ENCODE measurements at places on chromosomes 2 and 18.

DNA sequence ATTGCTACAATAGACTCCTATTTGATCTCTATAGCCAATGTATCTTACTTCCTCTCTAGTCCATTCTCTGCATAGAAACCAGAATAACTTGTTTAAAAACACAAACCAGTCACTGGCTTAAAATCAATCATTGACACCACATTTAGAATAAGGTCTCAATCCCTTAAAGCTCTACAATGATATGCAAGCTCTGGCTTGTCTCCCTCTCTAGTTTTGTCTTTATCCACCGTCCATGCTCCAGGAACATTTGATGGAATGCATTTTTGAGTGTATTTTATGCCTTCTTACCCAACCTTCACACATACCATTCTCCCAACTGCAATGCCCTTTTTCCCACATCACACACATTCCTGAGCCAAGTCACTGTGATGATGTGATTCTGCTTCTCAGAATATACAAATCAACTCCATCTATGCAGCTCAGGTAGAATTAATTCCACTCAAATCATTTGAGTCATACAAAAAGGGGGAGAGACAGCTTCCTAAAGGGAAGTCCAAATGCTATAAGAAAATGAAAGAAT, 1107.2 kb downstream of the DPP10 start:
- DNase-seq: no peak

DNA sequence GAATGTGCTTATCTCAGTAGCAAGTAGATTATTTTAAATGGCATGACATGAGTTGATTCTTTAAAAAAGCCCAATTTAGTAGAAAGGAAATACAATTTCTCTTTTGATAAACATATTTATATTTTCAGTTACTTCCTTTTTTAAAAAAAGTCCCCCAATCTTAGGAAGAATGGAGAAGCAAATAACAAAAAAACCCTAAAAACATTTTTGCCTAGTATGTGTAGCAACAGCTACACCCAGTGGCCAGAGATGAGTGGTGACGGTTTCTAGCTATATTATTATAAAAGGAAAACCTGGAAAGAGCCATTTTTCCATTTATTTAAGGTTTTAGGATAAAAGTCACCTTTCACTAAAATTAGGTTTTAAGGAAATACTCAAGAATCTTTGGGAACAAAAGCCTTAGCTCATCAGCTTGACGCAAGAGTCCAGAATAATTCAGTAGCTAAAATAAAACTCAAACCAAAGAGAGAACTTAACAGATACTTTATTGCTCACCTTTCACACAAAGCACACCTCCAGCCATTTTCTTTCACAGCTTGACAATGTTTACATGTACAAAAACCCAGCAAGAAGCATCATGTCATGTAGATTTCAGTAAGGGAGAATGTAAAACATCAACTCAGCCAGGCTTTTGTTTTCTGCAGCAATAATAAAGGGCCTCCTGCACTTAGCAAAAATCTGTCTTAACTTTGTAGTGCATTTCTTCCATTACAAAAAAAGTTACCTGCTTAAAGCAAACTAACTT, 15.7 kb downstream of the FAM98A start:
- peak; percentile 3 for DNase-seq

GRCh38 chr2:78439122-78439521, 586.4 kb upstream of the REG3G start:
- no peak for DNase-seq

DNA sequence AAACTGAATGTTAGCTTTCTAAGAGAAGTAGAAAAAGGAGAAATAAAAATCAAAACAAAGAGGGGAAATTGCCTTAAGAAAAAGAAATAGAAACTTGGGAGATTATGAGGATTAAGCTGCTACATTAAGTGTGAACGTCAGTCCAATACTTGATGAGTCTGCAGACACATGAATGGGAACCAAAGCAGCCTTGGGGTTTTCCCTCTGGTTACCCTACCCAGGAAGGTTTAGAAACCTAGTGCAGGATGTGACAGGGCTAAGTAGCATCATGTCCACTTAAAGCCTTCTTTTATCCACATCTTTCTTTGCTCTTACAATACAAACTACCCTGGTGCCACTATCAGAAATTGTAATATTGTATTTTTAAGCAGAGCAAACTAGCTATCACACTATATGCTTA, 22.3 kb downstream of the SLC35F5 start:
- DNase-seq: no peak

- no peak for DNase-seq
These were observed 85.9 kb downstream of the CERKL start for GRCh38 chr2:181570833-181571661.

- no peak for DNase-seq
These were observed 496.8 kb upstream of the RAB6C start for GRCh38 chr2:129482626-129483025.

GRCh38 chr2:203763241-203763937, 57.0 kb downstream of the CD28 start:
- no peak for DNase-seq

DNA sequence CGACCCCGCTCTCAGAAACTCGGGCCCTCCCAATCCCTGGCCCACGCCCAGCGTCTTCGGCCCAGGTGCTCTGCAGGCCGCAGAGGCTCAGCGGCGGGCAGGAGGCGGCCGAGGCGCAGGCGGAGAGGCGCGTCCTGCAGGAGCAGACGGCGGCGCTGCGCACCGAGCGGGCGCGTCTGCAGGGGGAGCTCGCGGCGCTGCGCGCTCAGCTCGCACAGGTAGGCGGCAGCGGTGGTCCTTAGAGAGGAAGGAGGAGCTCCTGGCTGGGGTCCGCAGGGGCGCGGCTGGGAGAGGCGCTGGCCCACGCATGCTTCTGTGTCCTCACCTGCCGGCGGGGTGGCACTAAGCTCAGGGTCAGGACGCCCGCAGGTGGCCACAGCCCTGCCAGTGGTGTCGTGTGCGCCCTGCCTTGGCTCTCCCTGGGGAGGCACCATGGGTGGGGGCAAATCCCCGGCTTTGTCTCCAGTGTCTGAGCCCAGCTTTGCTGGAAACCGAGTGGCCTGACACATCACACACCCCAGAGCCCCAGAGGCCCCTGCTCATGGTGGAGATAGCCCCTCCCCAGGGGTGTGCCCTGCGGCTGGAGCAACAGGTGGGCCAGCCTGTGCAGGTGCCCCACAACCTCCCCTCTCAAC, 14.9 kb upstream of the SNED1 start:
- DNase-seq: no peak

DNA sequence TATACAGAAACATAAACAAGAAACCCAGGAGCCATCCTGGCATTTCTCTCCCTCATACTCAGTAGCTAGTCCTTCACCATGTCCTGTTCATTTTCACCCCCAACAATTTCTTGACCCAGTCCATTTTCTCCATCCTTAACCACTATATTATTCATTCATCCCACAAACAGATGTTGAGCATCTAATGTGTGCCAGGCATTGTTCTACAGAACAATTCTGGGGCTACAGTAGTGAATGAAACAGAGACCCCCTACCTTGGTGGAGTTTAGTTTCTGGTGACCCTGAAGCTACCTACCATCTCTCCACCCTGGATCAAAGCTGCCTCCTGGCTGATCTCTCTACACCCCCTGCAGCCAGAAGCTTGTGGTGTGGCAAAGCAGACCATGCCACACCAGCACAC, 27.5 kb upstream of the BZW1 start:
- no peak for DNase-seq

DNA sequence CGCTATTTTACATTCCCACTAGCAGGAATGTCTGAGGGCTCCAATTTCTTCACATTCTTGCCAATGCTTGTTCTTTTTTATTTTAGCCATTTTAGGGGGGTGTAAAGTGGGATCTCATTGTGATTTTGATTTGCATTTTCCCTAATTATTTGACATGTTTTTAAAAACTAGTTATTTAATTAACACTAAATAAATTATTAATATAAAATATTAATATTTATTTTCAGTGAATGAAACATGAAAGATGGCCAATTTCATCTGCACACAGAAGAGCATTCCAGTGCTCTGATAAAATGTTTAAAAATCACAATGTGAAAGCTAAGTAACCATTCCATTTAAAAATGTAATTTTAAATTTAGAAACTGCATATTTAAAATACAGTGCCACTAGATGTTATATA, 322.2 kb upstream of the ZNF521 start:
- DNase-seq: no peak

GRCh38 chr2:102301867-102302362, 9.4 kb upstream of the IL1RL1 start:
- DNase-seq: no peak

DNA sequence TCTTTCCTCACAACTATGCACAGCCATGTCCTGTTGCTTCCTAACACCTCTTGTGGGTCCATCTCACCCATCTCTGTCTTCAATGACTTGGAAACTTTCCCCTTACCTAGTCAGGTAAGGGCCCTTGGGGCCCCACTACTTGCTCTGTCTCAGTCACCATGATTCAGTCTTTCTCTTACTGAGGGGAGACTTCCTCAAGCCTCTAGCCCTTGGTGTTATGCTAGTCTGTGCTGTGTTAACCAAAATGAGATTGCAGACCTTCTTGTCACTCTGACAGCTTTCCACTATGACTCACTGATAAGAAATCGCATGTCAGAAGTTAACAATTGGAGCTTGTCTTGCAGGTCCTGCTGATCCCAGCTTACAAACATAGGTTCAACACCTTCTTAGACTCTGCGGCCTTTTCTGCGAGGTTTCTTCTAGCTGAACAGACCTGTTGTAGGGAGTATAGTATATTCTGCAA, 65.3 kb downstream of the WDR75 start:
- DNase-seq: no peak

- DNase-seq: no peak
These were observed 90.5 kb upstream of the TACR1 start for GRCh38 chr2:75289771-75290170.

DNA sequence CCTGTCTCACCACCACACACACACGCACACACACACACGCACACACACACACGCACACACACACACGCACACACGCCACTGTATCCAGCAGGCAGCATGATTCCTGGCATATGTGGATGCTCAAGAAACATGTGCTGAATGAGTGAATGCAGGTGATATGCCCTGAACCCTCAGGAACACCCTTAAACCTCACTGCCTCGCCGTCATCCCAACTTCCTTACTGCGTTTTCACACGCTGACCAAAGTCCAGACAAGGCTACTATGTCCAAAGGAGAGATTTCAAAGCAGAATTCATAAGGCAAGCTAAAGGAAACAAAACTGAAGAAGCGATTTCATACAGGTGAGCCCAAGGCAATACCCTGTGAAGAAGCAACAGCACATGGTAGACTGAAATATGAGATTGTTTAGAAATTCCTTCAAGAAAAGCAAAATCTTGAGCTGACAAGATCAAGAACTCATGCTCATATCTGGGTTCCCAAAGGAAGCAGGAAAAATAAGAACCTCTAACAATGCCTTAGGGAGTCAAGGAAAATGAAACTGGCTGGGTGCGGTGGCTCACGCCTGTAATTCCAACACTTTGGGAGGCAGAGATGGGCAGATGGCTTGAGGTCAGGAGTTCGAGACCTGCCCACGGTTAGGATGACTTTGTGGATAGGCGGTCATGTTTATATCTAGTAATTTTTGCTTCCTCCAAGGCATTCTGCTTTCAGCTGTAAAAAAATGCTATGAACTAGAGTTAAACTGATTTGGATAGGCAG, 69.1 kb downstream of the TNFRSF11A start:
- DNase-seq: no peak

DNA sequence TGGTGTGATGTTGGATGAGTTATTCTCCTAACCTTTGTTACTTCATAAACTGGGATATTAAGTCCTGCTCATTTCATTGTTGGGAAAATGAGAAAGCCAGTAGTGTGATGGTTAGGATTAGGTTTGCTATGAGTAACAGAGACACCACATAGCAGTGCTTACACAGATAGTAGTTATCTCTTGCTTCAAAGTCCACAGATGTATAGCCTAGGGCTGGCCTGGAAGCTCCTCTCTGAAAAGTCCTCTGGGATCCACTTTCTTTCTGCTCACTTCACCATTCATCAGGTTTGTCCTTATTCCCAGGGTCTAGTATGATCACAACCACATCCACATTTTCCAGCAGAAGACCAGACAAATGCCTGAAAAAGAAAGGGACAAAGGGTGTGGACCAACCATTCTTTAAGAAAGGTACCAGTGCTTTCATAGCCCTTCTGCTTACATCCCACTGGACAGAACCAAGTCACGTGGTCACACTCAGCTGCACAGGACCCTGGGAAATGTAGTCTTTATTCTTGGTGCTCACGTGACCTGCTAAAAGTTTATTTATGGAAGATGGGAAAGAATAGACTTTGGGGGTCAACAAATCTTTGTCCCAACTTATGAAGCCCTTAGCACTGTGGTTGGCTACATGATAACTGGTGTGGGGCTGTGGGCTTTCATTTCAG, 108.9 kb downstream of the INSIG2 start:
- DNase-seq: no peak

DNA sequence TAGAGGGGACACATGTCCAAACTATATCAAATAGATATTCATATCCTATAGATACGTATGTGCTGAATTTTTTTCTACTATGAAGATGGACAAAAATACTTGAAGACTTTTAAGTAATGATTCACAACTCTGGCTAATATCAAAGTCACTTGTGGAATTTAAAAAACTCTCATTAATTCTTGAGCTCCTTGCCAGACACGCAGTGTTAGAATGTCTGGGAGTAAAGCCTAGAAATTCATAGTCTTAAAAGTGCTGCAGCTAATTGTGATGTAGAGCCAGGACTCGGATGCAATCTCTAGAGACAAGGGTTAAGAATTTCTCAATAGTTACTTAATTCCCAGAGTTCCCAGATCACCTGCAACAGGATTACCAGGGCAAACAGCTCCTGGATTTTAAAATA, 107.4 kb downstream of the ARL6IP6 start:
- DNase-seq: no peak

GRCh38 chr2:72145658-72146329, 1.9 kb downstream of the CYP26B1 start:
- DNase-seq: no peak

DNA sequence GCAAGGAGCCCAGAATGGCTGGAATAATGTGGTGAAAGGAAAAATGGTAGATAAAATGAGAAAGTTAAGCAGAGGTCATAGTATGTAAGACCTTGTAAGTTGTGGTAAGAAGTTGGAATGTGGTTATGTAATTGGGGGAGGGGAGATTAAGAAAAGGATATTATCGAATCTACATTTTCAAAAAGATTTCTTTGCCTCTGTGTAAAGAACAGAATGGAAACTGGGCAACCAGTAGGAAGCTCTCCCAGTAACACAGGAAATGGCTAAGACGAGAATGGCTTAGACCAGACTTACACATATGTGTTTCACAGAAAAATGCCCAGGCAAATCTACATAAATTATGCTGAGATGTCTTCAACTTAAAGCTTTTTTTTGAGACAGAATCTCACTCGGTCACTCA, 13.2 kb downstream of the MEMO1 start:
- no peak for DNase-seq

- DNase-seq: no peak
These were observed 32.9 kb upstream of the GCG start for GRCh38 chr2:162184821-162185450.

- no peak for DNase-seq
These were observed 479 bp downstream of the RAB11FIP5 start for GRCh38 chr2:73112026-73112912.

DNA sequence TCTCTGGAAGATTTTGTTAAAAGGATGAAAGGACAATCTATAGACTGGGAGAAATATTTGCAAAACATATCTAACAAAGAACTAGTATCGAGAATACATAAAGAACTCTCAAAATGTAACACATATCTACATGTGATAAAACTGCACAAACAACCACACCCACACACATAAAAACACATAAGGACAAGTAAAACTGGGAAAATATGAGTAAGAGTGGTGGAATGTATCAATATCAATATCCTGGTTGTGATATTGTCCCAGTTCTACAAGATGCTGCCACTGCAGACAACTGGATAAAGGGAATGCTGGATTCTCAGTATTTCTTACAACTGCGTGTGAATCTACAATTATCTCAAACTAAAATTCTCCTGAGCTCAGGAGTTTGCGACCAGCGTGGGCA, 9.3 kb downstream of the VPS4B start:
- DNase-seq: no peak

- DNase-seq: no peak
These were observed 15.7 kb upstream of the GPR17 start for GRCh38 chr2:127630096-127630863.
